OCI-M1 (cell line): ENCODE measurements at places on chromosomes 2 and 18.

DNA sequence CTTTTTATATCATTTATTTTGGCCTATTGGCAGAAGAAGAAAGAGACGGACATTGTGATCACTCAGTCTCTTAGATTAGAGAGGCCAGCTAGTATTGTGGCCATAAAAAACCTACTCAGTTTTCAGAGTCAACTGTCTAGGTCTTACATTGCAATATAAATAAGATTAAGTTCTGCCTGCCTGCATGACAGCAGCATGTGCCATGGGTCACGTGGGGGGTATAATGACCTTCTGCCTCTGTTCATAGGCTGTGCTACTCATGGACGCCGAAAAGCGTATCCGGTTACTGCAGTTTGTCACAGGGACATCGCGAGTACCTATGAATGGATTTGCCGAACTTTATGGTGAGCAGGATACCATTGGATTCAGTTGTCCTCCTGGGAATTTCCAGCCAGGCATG, 238.5 kb downstream of the ALPK2 start:
- DNase-seq, result no peak

DNA sequence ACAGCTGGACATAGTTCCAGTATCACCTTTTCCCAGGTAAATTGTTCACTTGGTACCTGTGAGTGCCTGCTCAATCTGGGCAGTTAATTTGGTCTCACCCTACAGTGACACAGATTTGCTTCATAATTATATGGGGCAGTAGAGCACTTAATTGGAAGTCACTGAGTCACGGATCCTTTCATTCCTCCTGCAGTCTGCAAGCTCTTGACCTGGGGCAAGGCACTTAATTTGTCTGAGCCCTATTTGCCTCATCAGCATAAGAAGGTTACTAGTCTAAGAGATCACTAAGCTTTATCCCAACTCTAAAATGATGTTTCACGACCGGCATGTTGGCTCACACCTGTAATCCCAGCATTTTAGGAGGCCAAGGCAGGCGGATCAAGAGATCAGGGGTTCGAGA, 8.9 kb downstream of the FBXO36 start:
- DNase-seq, result no peak

- no peak for DNase-seq
These were observed 1589.5 kb upstream of the PIK3C3 start for GRCh38 chr18:40365526-40365925.

DNA sequence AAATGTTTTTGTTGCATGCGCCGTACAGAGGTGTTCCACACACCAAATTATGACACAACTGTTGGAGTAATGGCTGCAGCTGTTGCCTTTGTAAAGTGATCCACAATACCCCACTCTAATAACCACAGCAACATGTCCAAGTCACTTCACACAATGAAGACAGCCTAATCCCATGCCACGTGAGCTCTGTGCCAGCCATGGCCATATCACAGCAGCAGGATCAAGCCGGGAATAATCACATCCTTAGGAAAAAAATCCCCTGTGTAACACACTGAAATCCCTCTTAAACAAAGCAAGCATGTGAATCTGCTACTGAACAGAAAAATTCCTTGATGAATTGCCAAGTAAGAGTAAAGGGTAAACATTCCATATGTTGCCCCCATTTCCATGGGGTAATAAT, 179.5 kb upstream of the PARD3B start:
- no peak for DNase-seq

DNA sequence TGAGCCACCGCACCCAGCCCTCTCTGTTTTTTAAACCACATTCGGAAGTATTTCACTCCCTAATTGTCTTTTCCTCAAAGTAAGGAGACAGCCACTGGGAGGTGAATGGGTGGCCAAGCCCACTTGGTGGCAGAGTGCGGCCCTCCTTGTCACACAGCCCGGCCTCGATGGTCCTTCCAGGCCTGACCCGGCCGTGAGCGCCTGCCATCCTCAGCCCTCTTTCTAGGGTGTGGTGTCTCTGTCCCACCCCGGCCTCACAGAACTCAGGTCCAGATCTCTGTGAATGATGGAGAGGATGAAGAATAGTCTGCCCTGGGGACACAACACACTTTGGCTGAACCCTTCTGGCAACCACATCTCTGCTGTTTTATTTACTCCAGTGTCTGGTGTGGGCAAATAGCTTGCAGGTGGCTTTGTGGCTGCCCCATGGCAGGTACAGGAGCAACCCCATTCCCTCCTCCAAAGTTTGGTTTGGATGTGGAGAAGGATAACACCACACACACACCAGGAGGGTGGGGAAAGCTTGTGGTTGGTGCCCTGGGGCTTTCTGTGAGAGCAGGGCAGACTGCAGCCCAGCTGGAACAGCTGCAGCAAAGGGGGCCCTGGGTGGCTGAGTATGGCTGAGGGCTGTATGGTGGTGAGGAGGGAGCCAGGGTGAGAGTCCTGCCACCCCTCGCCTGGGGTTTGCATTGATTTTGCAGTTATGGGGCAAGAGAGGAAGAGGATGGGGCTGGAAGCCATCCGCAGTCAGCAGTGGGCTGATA, 88.6 kb downstream of the FAM168B start:
- no peak for DNase-seq

DNA sequence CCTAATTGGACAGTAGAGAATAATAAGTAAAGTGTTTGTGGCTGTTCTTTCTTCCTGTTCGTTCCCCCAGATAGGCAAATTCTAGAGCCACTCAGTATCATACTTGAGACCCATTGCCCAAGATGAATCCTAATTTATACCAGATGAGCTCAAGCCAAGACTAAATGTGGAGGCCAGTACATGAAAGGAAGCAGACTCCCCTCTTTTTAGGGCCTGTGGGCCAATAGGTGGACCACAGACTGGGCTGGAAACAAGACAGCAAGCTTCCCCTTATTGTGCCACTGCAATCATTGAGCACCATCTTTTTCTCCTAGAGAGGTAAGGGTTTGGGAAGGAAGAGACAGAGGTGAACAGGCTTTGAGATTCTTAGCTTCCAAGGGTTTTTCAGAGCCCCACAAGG, 141.9 kb downstream of the MGAT5 start:
- DNase-seq, result peak; percentile 26

GRCh38 chr2:118046634-118047210, 32.9 kb upstream of the CCDC93 start:
- DNase-seq, result peak; percentile 59

DNA sequence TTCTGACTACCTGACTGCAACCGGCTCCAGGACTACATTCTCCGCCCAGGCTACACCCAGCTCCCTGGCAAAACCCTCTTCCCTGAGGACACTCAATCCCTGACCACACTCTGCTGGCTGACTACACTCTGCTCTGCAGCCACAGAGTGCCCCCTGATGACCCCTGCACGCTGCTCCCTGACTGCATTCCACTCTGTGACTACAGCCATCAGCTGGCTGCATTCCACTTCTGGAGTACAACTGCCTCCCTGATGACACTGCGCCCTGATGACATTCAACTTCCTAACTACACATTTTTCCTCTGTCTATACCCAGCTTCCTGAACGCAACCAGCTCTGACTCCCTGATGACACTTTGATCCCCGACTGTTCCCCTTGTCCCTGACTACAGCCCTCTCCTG, 71.3 kb upstream of the NRXN1 start:
- DNase-seq, result no peak

DNA sequence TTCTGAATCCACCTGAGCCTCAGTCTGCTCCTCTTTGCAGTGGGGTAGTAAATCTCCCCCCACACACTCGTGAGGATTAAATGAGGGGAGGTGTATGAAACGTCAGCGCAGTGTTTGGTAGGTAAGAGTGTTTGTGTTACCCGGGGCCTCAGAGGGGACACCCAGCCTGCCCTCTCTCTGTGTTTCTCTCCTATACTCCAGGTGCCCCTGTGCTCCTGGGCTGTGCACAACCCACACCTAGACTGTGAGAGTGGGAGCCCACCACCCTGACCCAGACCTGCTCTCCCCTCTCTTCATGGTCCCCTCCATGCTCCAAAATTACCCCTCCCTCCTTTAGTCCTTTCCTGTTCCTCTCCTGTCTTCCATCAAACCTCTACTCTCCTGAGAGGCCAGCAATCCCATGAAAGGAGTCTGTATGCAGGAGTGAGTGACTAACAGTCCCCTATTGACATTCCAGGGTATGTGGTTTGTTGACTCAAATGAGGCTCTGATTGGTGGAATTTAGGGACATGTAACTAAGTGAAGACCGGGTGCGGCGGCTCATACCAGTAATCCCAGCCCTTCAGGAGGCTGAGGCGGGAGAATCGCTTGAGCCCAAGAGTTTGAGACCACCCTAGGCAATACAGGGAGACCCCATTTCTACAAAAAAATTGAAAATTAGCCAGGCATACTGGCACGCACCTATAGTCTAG, 10.4 kb downstream of the CIB4 start:
- no peak for DNase-seq

DNA sequence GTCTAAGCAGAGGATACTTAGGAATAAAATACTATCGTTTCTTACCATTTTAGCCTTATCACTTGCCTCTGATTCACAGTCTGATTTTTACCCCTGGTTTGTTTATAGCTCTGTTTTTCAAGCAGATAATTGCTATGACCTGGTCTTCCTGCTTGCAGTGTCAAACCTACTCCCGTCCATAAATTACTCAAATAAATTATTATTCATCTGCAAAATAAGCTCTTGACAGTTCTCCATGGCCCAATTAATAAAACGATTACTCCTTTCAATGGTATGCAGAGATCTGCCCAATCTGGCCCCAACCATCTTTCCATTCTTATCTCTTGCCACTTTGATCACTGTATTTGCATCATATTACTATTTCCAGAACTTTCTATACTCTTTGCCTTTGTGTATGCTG, 354.0 kb downstream of the CCDC85A start:
- DNase-seq, result no peak

DNA sequence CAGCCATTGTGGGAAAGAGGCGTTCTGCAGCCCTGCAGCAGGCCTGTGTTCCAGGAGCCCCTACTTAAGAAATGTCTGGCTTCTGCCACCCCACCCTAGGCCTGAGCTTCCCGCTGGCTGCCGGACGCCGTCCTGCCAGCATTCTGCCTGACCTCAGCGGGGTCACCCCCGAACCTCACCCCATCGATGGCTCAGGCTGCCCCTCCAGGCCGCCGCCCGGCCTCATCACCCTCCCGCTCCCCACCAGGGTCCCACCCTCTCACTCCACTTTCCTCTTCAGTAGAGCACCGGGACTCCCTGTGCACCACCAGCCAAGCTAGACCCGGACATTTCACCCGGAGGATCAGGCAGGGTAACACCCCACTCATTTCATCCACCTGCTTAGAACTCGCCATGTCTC, 73.6 kb upstream of the SALL3 start:
- no peak for DNase-seq

DNA sequence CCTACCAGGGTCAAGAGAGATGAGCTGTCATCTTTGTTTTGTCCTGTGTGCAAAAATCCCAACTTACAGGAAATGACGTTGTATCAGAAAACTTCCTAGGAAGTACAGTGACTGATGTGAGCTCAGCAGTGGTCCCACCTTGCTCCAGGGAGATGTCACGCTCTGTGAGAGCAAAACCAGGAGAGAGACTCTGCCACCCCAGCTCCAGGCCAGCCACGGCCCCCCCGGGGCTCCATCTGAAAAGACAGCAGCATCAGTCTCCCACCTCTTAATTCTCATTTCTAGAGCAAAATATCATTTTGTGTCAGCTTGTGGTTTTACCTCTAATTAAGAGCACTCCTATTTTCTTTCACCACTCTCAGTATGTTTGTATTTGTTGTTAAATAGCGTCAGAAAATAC, 57.5 kb downstream of the MYL12B start:
- no peak for DNase-seq

DNA sequence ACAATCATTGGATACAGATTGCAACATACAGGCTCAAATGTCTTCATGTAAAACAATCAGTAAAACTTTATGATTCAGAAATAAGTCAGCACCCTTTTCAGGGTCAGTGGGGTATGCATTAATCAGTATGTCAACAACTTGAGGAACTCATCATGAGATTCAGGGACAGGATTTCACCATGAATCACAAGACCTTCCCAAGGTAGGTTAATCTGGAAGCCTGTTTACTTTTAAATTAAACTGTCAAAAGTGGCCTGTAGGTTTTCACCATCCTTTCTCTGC, 104.8 kb downstream of the SP100 start:
- no peak for DNase-seq

GRCh38 chr2:75516378-75517360, 44.1 kb downstream of the EVA1A start:
- no peak for DNase-seq

DNA sequence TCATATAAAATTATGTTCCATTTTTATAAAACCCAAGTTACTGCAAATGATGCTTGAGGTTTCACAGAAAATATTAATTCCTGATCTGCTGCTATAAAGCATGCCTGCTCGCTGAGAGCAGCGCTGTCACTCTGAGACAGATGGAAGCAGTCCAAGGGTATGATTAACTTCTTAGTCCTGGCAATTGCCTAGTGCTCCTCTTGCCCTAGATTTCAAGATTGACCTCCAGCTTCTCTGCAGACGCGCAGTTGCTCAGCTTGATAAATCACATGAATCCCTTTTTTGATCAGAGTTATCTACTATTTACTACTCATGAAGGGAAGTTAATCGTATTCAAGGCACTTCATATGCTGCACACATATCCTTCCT, 154.6 kb upstream of the REV1 start:
- no peak for DNase-seq

GRCh38 chr2:234986876-234987720, 35.3 kb downstream of the SH3BP4 start:
- DNase-seq, result no peak

GRCh38 chr2:217404236-217404760, 544.4 kb upstream of the TNP1 start:
- DNase-seq, result no peak

GRCh38 chr18:47895565-47896250, 34.8 kb downstream of the SMAD2 start:
- DNase-seq, result no peak

GRCh38 chr2:44599130-44599529, 237.4 kb downstream of the CAMKMT start:
- DNase-seq, result peak; percentile 13

DNA sequence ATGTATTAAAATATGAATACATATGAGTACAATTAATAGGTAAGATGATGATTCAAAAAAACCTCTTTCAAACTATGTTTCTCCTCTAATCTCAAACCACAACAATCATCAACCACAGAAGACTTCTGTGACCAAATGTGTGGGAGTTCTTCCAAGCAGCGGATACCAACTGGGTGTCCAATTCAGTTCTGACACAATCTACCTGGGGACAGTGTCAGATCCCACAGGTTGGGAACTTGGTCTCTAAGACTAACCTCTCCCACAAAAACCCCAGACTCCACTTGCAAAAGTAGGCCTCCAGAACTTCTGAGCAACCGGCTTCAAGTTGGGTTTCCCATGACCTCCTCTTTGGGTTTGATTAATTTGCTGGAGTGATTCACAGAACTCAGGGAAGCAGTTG, 26.9 kb downstream of the FASTKD1 start:
- no peak for DNase-seq

DNA sequence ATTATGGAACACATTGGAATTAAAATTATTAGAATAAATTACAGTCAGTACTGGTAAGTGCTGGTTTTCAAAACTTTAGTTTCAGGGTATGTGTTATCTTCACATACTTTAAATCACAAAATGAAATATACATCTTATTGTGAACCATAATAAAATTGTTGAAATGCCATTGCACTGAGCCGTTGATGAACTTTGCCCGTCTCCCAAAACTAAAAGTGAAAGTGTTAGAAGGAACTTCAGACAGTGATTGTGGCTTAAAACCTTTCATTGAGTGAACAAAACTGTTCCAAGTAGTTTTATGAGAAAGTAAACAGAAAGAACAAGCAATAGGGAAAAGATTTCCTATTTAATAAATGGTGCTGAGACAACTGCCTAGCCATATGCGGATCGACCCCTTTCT, 811.6 kb downstream of the PLCL1 start:
- DNase-seq, result peak; percentile 81
